NCI-H345 (cell line): ENCODE measurements at places on chromosomes 12 and 14.

DNA sequence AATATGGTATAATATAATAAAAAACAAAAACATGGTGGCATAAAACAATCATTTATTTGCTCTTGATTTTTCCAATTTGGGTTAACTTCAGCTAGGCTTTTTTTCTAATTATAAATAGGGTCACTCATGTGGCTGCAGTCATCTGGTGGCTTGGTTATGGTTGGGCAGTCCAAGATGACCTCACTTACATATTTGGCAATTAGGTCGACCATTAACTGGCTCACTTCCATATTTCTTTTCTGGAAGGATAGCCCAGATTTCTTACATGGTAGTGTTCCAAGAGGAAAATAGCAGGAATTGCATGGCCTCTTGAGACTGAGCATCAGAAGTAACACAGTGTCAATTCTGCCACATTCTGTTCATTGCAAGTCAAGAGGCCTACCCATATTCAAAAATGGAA is 153.4 kb downstream of the FUT8 start:
- DNase-seq = no peak

GRCh38 chr12:95805864-95806671 is 15.5 kb upstream of the NTN4 start:
- no peak for DNase-seq

DNA sequence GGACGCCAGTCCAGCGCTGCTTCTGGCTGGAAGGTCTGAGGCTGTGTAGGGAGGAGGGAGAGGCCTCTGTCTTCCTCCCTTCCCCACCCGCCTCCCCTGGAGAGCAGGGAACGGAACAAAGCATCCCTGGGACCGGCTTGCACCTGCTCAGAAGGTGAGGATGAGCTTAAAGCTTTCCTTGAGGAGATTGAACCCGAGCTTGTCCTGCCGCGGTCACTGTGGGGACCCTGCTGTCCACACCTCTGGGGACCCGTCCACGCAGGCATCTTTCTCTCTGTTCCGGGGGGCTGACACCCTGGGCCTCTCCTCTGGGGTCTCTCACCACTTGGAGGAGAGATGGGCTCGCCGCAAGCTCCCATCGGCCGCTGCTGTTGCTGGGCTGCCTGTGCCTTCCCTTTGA is 33.2 kb upstream of the SFSWAP start:
- no peak for DNase-seq

GRCh38 chr12:19963972-19964371 is 404.4 kb upstream of the PDE3A start:
- DNase-seq = no peak
